Spinal cord (tissue), 10 donors: ENCODE measurements at places on chromosomes 5 and 9. TPM values are rescaled to one million over a fixed set of nuclear protein-coding genes. Genes with fewer than 3 reads are reported as not detected.

Gene OGN
- 70.2 TPM for polyA plus RNA-seq

Gene VLDLR
- polyA plus RNA-seq: 32.7 TPM

Gene GRM6
- polyA plus RNA-seq: 3.7 TPM

Gene SH2D3C
- polyA plus RNA-seq: 29.4 TPM

Gene IL7R
- polyA plus RNA-seq: 2.1 TPM

Gene TRPM3
- 16.7 TPM for polyA plus RNA-seq

Gene MYMK
- not detected for polyA plus RNA-seq

Gene PCDHGB2
- 9.0 TPM for polyA plus RNA-seq

Gene ESM1
- 1.3 TPM for polyA plus RNA-seq

Gene CDC20B
- polyA plus RNA-seq: 0.41 TPM

Gene LCN2
- polyA plus RNA-seq: 0.29 TPM

Gene CATSPER3
- polyA plus RNA-seq: 0.75 TPM

Gene EPB41L4B
- 39.3 TPM for polyA plus RNA-seq

Gene TCF7
- polyA plus RNA-seq: 9.4 TPM

Gene PCAT7
- polyA plus RNA-seq: 0.53 TPM
